ENCODE measurements at places on chromosomes 3 and 15.

DNA sequence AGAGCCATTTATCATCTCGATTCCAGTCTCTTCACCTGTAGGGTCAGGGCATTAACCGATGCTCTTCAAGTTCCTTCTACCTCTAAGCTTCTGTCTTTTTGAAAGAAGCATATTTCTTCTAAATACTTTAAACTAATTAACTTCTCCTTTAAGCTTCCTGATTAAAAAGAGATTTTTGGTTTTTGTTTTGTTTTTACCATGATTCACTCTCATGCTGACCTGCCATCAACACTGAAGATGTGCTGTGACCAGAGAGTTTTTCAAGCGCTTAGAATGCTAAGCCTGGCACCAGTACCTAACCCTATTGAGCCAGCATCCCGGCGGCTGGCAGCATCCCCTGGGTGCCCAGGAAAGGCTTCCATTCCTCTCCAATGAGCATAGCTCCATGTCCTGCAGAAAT lies 89.3 kb downstream of the FOXP1 start:
- H3K36me3 ChIP-seq = no peaks in the 10 kb centered on the region
- H3K27me3 ChIP-seq = no peaks in the 10 kb centered on the region
- DNase-seq = no peak
- H3K4me1 ChIP-seq = peaks cover 16% of the 10 kb centered on the region

- no peak overlapping the region for H3K4me3 ChIP-seq
- H3K4me1 ChIP-seq = peaks cover 4% of the 10 kb centered on the region
Observed at GRCh38 chr3:160540551-160540950, 24.8 kb downstream of the KPNA4 start.

DNA sequence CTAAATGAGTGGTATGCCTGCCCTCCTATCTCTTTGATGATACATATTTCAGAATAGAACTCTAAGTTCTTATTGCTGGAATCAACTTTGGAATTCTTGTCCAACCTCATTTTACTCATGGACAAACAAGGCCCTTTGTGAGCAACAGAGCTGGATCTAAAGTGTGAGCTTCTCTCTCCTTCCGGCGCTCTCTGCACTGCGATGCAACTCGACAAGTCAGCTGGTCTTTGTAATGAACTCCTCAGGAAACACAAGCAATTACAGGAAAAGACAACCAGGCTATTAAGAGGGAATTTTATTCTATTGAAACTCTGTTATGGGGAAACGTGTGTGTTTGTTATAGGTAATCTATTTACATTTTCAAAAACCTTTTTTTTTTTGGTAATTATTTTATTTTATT lies 20.3 kb upstream of the NRROS start:
- H3K4me1 ChIP-seq = no peaks in the 10 kb centered on the region
- no peaks in the 10 kb centered on the region for H3K27me3 ChIP-seq
- no peak overlapping the region for H3K27ac ChIP-seq
- no peak overlapping the region for H3K4me3 ChIP-seq

GRCh38 chr15:72998681-72999466 lies 53.4 kb upstream of the NEO1 start:
- H3K36me3 ChIP-seq = no peaks in the 10 kb centered on the region
- no peak for DNase-seq
- no peak overlapping the region for H3K27ac ChIP-seq
- no peak overlapping the region for H3K4me3 ChIP-seq
- no peaks in the 10 kb centered on the region for H3K27me3 ChIP-seq

- no peak overlapping the region for H3K27ac ChIP-seq
- H3K4me3 ChIP-seq = no peak overlapping the region
- peaks cover 68% of the 10 kb centered on the region for H3K27me3 ChIP-seq
- no peaks in the 10 kb centered on the region for H3K36me3 ChIP-seq
- no peaks in the 10 kb centered on the region for H3K4me1 ChIP-seq
Observed at GRCh38 chr3:184552863-184553262, 8.7 kb upstream of the EPHB3 start.

Measured in mesenchymal stem cell (in vitro differentiated cells and primary cell).